ENCODE measurements at places on chromosomes 5 and 9. TPM values are rescaled to one million over a fixed set of nuclear protein-coding genes. Genes with fewer than 3 reads are reported as not detected.
A peak's percentile ranks its signal among the peaks of the same experiment; 100 is the strongest.

The PCDHGA8 gene
- 0.87 TPM for total RNA-seq

The SHOC1 gene
- total RNA-seq = not detected

DNA sequence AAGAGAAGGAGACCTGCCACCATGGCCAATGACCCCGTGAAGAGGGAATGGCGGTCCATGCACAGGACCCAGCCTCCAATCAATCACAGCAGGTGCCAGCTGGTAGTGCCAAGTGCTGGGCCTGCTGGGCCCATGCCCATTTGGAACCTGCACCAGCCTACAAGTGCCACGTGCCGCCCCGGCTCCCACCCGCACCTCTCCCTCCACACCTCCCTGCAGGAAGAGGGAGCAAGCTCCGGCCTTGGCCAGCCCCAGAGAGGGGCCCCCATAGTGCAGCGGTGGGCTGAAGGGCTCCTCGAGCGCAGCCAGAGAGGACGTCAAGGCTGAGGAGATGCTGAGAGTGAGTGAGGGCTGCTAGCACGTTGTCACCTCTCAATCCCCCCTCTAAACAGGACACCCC, 37.8 kb upstream of the NPR3 start:
- no peak for DNase-seq

DNA sequence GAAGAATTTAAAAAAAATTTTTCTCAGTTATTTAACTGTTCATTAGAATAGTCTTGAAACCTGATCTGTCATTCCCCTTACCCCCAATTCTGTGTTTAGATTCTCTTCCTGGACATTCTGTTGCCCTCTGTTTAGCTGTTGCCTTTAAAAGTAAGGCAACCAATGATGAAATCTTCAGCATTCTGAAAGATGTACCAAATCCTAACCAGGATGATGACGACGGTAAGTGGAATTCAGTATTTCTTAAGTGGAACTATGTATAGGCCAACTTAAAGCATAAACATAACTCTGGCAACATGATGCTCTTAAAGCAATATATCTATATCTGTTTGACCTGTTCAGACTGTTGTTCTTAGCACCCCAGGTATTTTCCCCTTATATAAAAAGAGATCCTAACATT, 27.2 kb downstream of the NCBP1 start:
- no peak for DNase-seq

The PCDHB10 gene
- total RNA-seq = 1.4 TPM

GRCh38 chr5:159224471-159224870, 15.1 kb upstream of the RNF145 start:
- no peak for DNase-seq

DNA sequence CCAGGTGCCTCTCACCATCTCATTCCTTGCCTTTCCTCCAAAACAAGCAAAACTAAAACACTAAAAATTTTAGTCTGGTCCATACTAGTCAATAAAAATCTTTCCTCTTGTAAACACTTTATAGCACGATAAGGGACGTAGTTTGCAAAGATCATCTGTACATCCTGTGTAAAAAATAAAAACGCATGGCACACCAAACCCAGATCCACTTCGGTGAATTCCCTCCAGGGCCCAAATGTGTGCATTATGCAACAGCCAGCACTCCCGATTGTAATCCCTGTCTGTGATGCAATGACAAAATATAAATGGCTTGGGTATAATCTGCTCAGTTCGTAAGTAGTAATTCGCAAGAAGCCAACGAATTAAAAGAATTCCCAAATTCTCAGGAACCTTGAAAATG, 1.4 kb downstream of the FAM169A start:
- DNase-seq = no peak

GRCh38 chr9:120915854-120916470, 10.6 kb downstream of the TRAF1 start:
- DNase-seq = no peak

The NR5A1 gene
- total RNA-seq = not detected

DNA sequence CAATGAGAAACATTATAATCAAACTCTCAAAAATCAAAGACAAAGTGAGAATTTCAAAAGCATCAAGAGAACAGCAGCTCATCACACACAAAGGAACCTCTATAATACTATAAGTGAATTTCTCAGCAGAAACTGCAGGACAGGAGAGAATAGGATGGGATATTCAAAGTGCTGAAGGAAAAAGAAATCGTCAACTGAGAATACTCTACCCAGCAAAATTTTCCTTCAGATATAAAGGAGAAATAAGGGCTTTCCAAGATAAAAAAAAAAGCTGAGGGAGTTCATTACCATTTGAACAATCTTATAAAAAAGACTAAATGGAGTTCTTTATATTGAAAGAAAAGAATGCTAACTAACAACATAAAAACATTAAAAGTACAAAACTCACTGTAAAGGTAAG, 481.1 kb downstream of the TLE4 start:
- DNase-seq = no peak

GRCh38 chr9:38761999-38762398, 42.1 kb upstream of the FAM240B start:
- no peak for DNase-seq

DNA sequence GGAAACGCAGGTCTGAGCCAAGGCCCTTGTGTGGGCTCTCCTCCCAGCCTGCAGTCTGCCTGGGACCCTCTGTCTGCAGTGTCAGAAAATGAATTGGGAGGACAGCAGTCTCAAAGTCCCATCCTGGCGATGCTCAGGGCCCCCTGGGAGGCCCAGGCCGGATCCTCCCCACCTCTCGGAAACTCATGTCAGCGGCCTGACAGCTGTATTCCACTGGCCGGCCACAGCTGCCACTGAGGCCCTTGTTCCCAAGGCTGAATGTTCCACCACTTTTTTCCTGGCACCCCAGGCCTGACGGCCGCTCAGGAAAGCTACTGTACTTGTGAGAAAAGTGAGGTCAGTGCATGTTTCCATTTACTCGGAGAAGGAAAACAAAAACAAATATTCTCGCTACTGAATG, 180.0 kb downstream of the FGF18 start:
- DNase-seq = peak; percentile 72

DNA sequence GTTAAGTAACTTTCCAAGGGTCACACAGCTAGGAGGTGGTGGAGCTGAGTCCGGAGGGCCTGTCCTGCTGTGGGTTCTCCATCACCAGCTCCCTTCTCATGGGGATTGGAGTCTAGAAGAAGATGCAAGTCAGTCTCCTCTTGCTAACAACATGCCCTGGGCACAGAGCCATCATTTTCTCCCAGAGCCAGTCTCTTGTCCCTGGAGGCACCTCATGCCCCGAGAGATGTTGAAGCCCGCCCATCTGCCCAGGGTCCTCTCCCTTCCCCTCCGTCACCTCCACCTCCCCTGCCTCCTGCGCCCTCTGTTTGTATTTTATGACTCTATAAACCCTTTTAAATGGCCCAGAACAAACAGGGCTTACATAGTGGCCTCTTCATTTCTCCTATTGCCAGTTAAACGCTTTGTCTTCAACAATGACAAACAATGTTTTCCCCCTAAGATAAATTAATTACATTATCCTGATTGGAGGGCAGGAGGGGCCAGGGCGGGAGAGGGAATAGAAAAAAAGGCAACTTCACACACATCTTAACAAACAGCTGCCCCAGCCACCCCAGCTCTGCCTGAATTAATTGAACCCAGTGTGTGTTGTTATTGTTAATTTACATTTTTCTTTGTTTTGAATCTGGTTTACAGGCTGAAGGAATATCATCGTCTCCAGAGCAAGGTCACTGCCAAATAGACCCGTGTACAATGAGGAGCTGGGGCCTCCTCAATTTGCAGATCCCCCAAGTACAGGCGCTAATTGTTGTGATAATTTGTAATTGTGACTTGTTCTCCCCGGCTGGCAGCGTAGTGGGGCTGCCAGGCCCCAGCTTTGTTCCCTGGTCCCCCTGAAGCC, 55.8 kb downstream of the ASS1 start:
- DNase-seq = no peak

GRCh38 chr5:50352382-50352781, 88.7 kb downstream of the EMB start:
- no peak for DNase-seq

The ELOVL7 gene
- total RNA-seq = 5.6 TPM

DNA sequence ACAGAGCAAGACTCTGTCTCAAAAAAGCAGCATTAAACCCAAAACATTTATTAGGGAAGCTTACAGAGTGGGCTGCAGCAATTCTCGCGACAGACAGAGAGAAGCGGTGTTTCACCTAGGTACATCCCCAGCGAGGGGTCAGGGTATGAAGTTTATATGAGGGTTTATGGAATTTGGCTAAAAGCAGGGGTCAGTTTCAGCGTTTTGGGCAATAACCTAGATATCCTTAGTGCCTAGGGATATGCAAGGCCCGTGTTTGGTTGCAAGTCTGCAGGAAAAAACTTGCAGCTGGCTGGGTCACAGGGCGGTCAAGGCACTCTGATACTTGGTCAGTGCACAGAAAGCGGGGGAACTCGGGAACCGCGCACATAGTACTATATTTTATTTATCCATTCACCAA, 649 bp upstream of the GLE1 start:
- no peak for DNase-seq

The AGXT2 gene
- total RNA-seq = not detected

DNA sequence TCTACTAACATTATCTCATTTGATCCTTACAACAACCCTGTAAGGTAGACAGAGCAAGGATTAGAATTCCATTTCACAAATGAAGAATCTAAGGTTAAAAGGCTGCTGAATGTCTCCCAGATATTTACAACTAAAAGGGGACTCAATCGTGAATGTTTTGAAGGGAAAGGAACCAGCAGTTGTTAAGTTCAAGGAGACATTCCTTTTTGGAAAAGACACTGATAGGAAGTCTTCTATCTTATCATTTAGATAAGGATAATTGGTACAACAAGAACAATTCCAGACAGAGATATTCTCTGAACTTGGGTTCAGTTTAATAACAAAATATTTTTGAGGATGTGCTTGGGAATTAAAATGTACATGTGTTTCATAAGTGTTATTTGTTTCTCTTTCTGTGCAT, 37.5 kb upstream of the CER1 start:
- DNase-seq = no peak

DNA sequence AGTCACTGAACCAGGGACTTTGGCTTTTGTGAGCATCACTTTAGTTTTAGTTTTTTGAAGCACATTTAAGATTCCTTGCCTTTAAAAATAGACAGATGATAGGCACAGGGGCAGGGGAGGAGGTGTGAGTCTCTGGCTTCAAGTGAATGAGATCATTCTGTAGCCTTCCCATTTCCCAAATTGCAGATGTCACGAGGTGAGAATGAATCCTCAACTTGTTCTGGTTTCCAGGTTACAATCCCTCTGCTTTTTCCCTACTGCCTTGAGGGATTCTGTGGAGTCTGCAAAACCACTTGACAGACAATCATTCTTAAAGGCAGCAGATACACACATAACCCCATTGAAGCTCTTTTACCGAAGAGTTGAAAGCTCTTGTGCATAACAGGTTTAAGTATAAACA, 332.4 kb downstream of the DMAC1 start:
- no peak for DNase-seq

- DNase-seq = no peak
Observed at GRCh38 chr9:111481885-111482636, 2.1 kb downstream of the ECPAS start.

- no peak for DNase-seq
Observed at GRCh38 chr9:126293522-126293889, 33.1 kb upstream of the MVB12B start.

DNA sequence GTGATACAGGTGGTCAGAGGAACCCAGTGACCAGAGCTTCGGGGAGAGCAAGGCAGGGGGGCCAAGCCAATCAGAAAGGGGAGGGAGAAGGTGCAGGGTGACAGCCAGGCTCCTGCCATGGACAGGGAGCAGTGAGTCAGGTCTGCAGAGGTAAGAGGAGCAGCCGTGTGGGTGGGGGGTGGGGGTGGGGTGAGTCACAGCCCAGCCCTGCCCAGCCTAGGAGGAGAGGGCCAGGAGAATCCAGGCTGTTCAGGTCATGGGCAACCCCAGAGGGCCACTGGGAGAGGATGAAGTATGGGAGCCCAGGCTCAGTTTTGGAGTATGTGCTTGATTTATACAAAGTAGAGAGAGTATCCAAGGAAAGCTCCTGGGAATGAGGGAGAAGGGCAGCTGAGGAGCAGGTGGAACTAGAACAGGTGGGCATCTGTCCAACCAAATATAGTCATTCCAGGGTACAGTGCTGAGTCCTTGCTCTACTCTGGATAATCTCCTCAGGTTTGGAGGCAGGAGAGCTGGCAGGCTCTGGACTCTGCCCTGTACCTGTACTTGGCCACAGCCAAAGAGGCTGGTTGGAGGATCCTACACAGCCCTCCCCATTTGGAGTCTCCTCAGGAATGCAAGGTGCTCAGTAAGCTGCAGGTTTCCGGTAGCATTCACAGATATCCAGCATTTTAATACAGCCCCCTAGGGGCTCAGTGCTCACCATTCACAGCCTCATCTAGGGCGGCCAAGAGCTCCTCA, 1.6 kb downstream of the HBEGF start:
- DNase-seq = no peak

DNA sequence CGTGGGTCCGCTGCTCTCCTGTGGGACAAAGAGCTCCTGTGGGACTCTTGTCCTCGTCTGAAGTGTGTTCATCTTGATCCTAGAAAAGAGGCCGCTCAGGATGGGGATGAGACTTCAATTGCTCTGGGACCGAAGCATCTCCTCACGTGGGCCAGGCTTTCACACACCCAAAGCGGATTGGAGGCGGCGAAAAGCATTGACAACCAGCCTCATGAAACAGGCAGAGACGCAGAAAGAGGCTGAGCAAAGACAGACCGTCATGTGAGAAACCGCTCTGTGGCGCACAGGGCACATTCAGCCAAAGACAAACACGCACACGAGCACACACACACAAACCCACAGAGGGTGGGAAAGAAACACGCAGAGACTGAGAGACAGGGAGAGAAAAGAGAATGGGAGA, 479.5 kb downstream of the SPATA31A7 start:
- DNase-seq = peak; percentile 53

Measured in mesenteric fat pad (tissue), 1 donor.